GM04503 (cell line): ENCODE measurements at places on chromosomes 6 and 20.

DNA sequence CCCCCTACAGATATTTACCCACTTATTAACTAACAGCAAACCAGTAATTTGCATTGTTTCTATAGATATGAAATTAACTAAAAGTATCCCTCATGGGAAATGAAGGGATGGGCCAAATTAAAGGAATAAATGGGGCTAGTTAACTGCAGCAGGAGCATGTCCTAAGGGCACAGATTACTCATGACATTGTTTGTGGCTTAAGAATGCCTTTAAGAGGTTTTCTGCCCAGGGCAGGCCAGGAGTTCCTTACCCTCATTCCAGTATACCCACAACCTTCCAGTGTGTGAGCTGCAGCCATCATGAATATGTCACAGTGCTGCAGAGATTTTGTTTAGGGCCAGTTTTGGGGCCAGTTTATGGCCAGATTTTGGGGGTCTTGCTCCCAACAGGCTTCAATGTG lies 1101.9 kb downstream of the PRIM2 start:
- DNase-seq, result no peak

DNA sequence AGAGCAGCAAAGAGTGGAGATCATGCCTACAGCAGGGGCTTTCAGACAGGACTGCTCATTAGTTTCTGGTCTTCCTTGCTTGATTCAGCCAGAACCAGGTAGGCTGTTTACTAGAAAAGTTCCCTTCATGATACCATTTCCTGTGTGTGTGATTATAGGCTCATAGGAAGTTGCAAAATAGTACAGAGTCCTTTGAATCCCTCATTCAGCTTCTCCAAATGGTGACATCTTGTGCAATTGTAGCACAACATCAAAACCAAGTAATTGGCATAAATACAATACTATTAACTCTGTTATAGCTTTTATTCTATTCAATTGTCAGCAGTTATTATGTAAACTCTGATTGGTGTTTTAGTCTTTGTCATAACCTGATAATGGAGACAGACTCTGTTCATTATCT lies 347.3 kb upstream of the CDH4 start:
- DNase-seq, result no peak

DNA sequence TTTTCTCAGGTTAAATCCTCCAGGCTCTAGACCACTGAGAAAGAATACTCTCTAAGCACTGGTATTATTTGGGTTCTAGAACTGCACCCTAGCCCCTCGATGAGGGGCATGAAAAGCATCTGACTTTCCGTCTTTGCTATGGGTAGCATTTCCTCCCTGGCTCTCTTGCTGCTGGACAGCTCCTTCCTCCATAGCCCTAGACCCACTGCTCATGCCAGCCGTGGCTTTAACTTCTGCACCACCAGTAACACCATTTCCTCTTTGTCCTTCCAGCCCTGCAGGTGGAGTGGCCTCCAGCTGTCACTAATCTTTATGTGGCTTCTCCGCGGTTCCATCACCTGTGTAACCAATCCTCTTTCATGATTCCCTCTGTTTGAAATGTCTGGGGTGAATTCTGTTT lies 194.9 kb downstream of the SCP2D1 start:
- no peak for DNase-seq

- no peak for DNase-seq
Measured at GRCh38 chr6:169539176-169539897, 162.5 kb downstream of the WDR27 start.

DNA sequence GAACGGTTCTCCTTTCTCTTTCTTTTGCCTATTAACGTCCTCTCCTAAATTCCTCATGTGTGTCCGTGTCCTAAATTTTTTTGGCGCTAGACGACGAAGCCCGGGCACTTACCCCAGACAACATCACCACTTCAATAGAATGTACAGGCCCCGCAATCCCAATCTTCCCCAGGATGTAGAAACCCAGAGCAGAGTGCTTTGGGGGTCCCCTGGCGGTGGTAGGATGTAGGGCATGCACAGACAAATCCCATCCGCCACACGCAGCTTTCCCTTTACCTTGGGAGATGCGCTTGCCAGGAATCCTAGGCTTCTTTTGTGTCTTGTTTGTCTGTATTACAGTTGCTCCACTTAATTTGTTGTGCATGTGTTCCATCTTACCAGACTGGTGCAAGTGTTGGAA lies 417.3 kb upstream of the ARID1B start:
- DNase-seq, result no peak

- no peak for DNase-seq
Measured at GRCh38 chr6:21928827-21929226, 335.3 kb downstream of the SOX4 start.
